ENCODE measurements at places on chromosomes 2 and 18. TPM values are rescaled to one million over a fixed set of nuclear protein-coding genes. Genes with fewer than 3 reads are reported as not detected.

Gene POTEJ
- total RNA-seq: not detected

Gene CYP26B1
- not detected for total RNA-seq

GRCh38 chr2:22454826-22455485, 930.0 kb upstream of the KLHL29 start:
- DNase-seq: no peak
- no peaks in the 10 kb centered on the region for H3K4me1 ChIP-seq
- no peaks in the 10 kb centered on the region for H3K36me3 ChIP-seq
- no peak overlapping the region for H3K4me3 ChIP-seq
- no peaks in the 10 kb centered on the region for H3K27me3 ChIP-seq

DNA sequence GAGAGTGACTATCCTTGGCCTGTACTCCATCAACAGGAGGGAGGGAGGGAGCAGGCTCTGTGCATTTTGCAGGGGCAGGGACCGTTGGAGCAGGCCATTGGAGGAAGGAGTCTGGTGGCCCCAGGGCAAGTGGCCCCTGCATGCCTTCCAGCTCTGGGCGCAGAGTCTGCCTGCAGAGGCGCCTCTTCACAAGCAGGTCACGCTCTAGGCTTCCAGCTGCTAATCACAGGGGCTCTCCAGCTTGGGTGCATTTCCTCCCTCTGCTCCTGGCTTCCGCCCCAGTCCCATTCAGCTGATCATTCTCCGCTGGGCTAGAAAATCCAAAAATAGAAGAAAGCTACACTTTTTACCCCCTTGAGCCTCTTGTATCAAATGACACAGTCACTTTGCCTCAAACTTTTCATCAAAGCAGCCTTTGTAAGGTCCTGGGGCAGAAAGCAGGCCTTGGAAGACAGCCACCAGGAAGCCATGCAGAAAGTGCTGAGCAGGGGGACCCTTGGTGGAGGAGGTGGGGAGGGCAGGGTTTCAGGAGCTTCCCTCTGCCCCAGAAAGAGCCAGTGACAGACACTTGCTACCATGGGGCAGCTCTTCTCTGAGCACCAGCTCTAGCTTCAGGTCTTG, 11.3 kb downstream of the TMEM247 start:
- no peaks in the 10 kb centered on the region for H3K4me1 ChIP-seq
- H3K27ac ChIP-seq: no peak overlapping the region
- H3K4me3 ChIP-seq: no peak overlapping the region
- H3K27me3 ChIP-seq: peaks cover 8% of the 10 kb centered on the region
- DNase-seq: no peak
- H3K36me3 ChIP-seq: no peaks in the 10 kb centered on the region

Gene CXCR1
- total RNA-seq: 0.19 TPM

- no peak overlapping the region for H3K27ac ChIP-seq
- no peak overlapping the region for H3K4me3 ChIP-seq
- H3K4me1 ChIP-seq: no peaks in the 10 kb centered on the region
- H3K27me3 ChIP-seq: peaks cover 3% of the 10 kb centered on the region
- H3K36me3 ChIP-seq: no peaks in the 10 kb centered on the region
Measured at GRCh38 chr18:79847606-79848293, 50.0 kb downstream of the KCNG2 start.

DNA sequence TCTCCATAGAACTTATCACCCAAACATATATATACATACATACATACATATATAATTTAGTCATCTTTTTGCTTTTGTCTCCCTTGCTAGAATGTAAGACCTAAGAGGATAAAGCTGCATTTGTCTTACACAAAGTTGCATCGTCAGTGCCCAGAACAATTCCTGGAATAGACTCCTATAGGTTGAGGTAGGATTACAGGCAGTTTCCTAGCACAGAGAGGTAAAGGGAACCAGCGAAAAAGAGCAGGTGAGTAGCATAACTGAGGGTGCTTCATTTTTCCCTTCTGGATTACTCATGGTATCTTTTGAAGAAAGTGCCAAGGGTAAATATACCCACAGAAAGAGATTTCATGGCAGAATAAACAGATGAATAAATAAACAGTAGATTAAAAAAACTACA, 68.1 kb upstream of the AMMECR1L start:
- peaks cover 25% of the 10 kb centered on the region for H3K36me3 ChIP-seq
- H3K4me1 ChIP-seq: peaks cover 4% of the 10 kb centered on the region
- no peaks in the 10 kb centered on the region for H3K27me3 ChIP-seq
- H3K4me3 ChIP-seq: no peak overlapping the region

- no peaks in the 10 kb centered on the region for H3K4me1 ChIP-seq
- H3K27ac ChIP-seq: no peak overlapping the region
- no peak overlapping the region for H3K4me3 ChIP-seq
- DNase-seq: no peak
- H3K27me3 ChIP-seq: no peaks in the 10 kb centered on the region
Measured at GRCh38 chr18:78364388-78364960, 615.1 kb upstream of the SALL3 start.
